ENCODE measurements at places on chromosomes 7 and 10.

DNA sequence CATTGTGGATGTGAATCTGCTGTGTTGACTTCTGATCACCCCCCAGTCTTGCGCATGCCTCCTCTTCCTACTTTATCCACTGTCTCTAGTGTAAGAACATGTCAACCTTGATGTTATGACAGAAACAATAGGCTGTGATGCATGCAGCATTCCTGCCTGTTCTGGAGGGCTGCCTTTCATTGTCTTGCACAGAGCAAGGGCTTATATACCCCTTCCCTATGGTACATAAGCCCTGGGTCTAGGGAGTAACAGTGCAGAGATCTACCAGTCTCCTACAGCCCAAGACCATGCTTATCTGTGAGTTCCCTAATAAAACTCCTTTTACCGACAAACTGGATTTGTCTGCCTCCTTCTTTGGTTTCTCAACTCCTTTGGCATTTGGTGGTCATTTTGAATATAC lies 177.0 kb upstream of the STK17A start:
- no peak for DNase-seq

- DNase-seq = no peak
These were observed 3.4 kb upstream of the CALN1 start for GRCh38 chr7:72415586-72415985.

GRCh38 chr10:92146107-92146506 lies 144.8 kb downstream of the CPEB3 start:
- DNase-seq = no peak

GRCh38 chr7:154627646-154628290 lies 375.2 kb downstream of the PAXIP1 start:
- DNase-seq = no peak

GRCh38 chr7:54788664-54789063 lies 29.7 kb upstream of the SEC61G start:
- DNase-seq = peak; percentile 7

GRCh38 chr10:86553213-86553612 lies 31.6 kb upstream of the WAPL start:
- no peak for DNase-seq

DNA sequence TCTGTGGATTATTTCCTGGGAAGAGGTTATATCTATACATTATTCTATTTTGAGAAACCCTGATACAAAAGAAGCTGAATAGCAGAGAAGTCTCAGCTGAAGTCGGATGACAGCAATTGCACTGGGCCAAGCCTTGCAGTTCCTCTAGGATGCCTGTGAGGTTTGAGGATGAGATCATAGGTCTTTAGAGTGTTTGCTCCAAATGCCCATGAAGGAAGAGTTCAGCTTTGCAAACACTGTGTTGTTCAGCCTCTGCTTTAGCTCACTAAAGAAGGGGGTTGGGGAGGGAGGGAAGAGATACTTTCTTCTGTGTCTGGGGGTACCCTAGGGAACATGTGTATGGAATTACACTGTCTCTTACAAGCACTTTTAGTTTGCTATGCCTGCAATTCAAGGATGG lies 282.5 kb upstream of the NRP1 start:
- no peak for DNase-seq

DNA sequence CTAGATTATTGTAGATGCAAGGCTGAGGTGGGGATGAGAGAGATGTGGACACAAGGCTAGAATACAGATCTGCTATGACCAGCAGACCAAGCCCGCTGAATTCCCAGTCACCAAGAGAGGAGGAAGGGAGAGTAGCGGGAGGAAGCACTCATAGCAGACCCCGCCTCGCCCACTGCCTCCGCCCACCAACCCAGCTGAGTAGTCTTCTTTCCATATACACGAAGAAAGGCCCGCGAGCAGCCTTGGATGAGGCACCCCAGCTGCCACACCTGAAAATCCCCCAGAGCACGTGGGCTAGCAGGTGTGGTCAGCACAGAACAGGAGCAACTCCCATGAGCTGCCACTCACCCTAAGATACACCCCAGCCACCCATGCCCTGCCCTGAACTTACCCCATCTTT lies 7.9 kb upstream of the H2BK1 start:
- no peak for DNase-seq

- DNase-seq = no peak
These were observed 25.6 kb upstream of the SH2D4B start for GRCh38 chr10:80512031-80512526.

DNA sequence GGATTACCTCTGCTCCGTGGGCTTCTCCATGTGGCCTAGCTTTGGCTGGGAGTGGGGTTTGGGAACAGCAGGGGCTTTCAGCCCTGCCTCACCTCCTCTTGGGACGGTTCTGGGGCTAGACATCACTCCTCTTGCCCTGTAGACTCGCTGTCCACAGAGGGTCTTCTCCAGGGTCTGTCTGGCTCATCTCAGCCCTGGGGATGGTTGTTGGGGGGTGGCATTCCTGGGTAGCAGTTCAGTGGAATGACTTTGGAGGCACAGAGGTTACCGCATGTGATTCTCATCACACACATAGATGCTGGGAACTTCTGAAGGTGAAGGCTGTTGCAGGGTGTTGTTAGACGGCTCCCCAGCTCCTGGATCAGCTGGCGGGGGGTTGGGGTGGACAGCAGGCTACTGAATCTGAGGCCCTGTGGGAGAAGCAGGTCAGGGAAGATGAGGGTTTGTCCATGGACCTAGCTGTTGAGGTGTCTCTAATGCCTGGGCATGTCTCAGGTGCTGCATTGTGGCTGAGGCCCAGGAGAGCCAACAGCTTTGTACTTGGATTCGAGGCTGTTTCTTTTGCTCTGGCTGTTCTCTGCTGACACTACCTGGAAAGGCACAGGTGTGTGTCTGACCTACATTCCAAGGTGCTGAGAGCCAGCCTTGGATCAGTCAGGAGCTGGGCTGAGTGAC lies 23.8 kb downstream of the RAMP3 start:
- DNase-seq = no peak

GRCh38 chr7:121313793-121314676 lies 14.8 kb upstream of the WNT16 start:
- no peak for DNase-seq

DNA sequence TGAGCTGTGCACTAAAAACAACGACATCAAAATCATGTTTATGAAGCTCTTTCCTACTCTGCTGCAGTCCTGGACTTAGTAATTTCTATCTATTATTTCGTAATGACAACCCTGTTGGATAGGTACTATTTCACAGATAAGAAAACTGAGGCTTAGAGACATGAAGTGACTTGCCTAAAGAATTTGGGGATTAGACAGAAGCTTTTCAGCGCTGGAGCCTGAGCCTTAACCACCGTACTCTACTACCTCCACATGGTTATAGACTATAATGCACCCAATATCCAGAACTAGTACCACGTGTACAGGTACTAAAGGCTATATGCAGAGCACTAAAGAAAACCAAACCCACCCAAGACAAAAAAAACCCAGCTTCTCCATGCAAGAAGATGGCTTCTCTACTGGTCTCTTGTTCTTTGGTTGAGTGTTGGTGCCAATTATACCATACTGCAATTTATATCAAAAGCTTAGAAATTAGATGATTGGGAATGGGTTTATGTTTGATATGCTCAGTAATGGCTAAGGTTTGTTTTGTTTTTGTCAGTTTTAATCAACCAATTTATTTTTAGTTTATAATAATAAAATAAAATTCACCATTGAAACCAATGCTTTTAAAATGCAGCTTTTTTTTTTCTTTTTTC lies 6.5 kb upstream of the SNX10 start:
- DNase-seq = peak; percentile 31

- no peak for DNase-seq
These were observed 60.2 kb downstream of the WIPF3 start for GRCh38 chr7:29866490-29866930.

DNA sequence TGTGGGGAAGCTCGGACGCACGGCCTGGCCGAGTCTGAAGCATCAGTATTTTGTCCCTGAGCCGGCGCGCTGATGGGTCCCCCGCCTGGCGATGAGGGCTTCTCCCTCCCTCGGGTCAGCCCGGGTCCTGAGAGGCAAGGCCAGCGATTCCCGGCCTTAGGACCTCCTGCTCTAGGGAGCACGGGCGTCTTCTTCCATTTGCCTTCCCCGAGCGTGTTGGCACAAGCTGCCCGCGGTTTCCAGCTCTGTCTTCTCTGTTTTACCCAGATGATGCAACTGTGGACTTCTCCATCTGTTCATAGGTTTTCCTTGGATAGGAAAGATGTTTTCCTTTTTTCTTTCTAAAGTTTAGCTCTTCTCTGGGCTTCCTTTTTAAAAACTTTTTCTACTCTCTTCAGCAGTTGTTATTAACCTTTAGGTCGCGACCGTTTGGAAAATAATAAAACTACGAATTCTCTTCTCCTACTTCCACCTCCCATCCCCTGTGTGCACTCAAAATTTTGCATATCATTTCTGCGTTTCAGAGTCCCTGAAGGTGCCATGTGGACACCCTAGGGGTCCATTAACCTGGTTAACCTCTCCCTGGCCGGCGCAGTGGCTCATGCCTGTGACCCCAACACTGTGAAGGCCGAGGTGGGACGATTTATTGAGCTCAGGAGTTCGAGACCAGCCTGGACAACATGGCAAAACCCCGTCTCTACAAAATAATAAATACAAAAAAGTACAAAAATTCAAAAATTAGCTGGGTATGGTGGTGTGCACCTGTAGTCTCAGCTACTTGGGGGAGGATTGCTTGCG lies 1.4 kb upstream of the SLC25A28 start:
- no peak for DNase-seq

GRCh38 chr7:1395211-1396070 lies 63.8 kb downstream of the MICALL2 start:
- DNase-seq = no peak

GRCh38 chr10:77086081-77086480 lies 551.5 kb downstream of the KCNMA1 start:
- no peak for DNase-seq

DNA sequence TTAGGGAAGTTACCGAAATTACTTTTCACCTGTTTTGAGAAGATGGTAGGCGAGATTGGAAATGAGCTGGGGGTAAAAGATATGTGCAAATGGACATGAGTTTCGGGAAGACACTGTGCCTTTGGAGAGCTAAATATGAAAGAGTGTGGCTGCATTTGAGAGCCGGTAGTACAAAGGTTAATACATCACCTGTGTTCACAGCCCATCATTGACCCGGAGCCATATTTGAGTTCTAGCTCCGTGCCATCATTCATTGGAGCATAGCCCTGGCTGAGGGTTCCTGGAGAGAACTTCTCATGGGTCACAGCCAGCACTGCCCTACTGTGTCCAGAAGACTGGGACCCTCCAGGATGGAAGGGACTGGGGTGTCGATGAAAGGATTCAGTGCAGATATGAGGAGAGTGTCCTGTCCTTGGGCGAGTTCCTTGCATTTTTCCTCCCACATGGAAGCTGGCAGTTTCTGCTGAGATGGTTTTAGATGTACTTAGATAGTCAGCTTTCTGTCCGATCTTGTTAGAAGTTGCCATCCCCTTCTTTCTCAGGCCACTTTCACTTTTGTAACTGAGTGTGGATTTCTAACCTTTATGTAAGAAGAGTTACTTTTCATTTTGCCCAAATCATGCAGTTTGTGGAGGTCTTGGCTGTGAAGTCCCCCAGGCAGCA lies 138.8 kb downstream of the JCAD start:
- no peak for DNase-seq

GRCh38 chr10:88246675-88247074 lies 336.4 kb downstream of the RNLS start:
- DNase-seq = no peak

- DNase-seq = no peak
These were observed 15.9 kb downstream of the SH3PXD2A start for GRCh38 chr10:103839519-103839871.

DNA sequence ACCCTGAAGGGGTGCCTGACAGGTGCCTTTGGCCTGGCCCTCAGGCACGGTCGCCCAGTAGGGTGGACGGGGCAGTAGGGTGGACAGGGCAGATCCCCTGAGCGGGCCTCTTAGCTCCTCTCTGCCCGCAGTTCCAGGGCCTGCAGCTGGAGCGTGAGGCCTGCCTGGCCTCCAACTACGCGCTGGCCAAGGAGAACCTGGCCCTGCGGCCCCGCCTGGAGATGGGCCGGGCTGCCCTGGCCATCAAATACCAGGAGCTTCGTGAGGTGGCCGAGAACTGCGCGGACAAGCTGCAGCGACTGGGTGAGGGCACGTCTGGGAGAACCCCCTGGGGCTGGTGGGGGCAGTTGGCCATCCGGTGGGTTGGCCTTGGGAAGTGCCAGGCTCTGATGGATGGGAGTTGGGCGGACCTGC lies 1.7 kb downstream of the VPS37D start:
- no peak for DNase-seq

DNA sequence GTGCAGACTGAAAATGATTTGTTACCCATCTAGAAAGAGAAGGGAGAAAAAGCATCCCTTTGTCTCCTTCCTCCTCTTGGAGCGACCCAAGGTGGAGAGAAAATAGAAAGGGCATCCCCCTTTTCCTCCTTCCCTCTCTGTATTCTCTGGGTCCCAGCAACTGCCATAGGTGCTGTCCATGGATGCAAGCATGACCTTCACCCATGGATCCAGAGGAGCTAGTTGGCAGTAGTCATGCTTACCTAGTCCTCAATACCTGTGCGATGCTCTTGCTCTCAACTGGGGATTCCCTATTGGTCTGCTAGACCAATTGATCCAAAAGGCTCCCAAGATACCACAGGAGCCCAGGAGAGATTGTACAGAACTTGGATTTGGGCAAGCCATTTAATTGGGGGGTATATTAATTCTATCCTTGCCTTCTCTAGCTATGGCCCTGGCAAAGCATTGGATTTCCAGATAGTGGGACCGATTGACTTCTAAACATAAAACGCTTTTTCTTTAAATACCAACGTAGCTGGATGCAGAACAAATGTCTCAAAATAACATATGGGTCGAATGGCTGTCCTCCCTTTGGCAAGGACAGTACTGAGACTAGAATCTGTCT lies 547.8 kb upstream of the IGFBP3 start:
- peak; percentile 1 for DNase-seq

DNA sequence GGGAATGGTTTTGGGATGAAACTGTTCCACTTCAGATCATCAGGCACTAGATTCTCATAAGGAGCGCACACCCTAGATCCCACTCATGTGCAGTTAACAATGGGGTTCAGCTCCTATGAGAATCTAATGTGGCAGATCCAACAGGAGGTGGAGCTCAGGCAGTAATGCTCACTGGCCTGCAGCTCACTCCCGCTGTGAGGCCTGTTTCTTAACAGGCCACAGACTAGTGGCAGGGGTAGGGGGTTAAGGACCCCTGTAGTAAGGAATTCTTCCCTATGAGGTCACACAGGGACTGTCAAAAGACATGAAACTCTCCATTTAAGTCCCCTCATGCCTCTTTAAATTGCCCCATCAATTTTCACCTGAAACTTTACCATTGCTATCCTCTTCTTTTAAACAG lies 8.0 kb downstream of the HGF start:
- DNase-seq = no peak

GRCh38 chr10:27134371-27134770 lies 19.8 kb downstream of the YME1L1 start:
- no peak for DNase-seq

DNA sequence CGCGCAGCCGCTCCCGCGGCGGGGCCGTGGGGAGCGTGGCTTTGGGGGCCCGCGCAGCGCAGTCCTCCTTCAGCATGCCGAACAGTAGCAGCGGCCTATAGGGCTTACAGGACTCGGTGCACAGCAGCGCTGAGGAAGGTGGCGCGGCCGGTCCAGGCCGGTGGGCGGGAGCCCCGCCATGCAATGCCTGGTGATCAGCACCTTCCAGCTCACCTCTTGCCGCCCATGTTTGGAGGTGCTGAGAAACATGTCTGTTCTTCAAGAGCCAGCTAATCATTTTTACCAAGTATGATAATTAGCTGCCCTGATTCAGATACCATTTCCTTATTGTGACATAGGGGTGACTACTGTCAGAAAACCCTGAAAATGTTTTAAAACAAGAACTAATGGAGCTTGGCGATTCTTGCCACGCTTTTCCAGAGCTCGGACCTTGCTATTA lies 33.5 kb upstream of the SFTPD start:
- no peak for DNase-seq

- no peak for DNase-seq
These were observed 1168.4 kb downstream of the GATA3 start for GRCh38 chr10:9222917-9223316.

- DNase-seq = no peak
These were observed 212.6 kb upstream of the FZD8 start for GRCh38 chr10:35854661-35855060.

Measured in CD4-positive, alpha-beta T cell treated with Interleukin-17A for 1 hour (primary cell).